AG08396 (cell line): ENCODE measurements at places on chromosomes 4 and X.

- peak; percentile 17 for DNase-seq
Observed at GRCh38 chr4:153488006-153488891, 22.1 kb downstream of the TMEM131L start.

GRCh38 chrX:1500701-1501624, 36.0 kb downstream of the P2RY8 start:
- no peak for DNase-seq

- DNase-seq: no peak
Observed at GRCh38 chr4:78749972-78750727, 26.0 kb upstream of the BMP2K start.

DNA sequence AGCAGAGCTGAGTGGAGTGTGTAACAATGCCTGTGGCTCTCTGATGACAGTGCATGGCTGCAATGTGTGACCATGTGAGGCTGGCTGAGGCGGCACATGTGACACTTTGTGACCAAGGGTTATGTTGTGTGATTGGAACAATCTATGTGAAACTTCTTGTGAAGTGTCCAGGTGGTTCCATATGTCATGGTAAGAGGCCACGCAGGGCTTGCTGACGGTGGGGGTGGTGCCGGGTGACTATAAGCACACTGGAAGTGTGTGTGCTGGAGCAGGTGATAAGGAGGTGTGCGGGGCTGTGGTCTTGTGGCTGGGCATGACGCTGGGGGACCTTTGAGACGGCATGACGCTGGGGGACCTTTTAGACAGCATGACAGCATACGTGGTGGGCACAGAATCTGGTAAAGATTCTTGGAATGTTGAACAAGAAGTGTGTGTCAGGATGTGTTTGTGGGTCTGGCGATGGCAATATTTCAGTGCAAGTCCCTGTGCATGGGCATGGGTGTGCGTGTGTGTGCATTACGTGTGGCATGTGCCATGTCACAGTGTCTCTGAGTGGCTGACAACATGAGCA, 7.4 kb upstream of the HDAC6 start:
- DNase-seq: no peak

DNA sequence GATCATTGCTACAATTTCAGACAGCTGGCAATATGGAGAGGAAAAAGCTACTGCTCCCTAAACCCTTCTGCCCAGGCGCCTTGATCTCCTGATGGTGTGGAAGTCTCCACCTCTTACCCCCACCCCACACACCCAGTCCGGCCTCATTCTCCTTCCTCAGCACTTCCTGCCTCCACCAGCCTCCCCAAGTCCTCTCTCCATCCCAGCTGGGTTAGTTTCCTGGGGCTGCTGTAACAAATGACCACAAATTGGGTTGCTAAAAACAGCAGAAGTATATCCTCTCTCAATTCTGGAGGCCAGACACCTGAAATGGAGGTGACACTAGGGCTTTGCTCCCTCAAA, 1.1 kb upstream of the CCNQ start:
- no peak for DNase-seq

GRCh38 chrX:54064564-54064963, 20.3 kb upstream of the PHF8 start:
- DNase-seq: no peak
